Hepatocyte (in vitro differentiated cells): ENCODE measurements at places on chromosomes 16 and 17. TPM values are rescaled to one million over a fixed set of nuclear protein-coding genes. Genes with fewer than 3 reads are reported as not detected.
A peak's percentile ranks its signal among the peaks of the same experiment; 100 is the strongest.

FGF11 gene
- 1.4 and 2.7 TPM in 2 replicates for total RNA-seq

TEDC2 gene
- 6.2 and 7.6 TPM in 2 replicates for total RNA-seq

DNA sequence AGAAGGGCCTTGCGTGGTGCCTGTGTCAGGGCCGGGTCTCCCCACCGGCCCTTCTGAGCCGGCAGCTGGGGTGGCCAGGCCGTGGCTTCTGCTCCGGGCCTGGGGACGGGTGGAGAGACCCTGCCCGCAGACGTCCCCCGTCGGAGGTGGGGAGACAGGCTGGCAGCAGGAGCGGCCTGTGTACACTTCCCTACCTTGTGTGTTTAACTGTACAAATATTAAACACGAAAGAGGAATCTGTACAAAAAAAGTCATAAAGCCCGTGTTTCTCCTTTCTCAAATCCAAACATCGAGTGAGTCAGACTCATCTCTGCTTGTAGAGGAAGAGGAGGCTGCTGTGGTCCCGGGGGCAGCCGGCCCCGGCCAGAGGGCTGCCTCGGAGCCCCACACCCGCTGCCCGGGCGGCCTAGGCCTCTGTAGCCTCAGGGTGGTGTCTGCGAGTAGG is 2.0 kb downstream of the CACNA1H start:
- DNase-seq = no peak

DNA sequence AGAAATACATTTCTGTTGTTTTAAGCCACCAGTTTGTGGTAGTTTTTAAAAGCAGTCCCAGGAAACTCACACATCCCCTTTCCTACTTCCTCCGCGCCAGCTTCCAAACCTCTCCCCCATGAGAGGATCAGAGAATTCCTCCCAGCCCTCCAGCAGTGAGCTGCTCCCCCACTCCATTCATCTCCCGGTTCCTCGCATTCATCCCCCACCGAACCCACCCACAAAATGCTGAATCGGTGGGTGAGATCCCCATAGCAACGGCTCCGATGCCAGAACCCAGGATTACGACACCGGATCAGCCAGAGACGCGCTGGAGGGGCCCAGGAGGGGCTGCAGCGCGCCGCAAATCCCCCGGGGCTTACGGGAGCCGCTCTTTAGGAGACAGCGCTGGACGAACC is 251.4 kb upstream of the RPL38 start:
- peak; percentile 67 for DNase-seq

DNA sequence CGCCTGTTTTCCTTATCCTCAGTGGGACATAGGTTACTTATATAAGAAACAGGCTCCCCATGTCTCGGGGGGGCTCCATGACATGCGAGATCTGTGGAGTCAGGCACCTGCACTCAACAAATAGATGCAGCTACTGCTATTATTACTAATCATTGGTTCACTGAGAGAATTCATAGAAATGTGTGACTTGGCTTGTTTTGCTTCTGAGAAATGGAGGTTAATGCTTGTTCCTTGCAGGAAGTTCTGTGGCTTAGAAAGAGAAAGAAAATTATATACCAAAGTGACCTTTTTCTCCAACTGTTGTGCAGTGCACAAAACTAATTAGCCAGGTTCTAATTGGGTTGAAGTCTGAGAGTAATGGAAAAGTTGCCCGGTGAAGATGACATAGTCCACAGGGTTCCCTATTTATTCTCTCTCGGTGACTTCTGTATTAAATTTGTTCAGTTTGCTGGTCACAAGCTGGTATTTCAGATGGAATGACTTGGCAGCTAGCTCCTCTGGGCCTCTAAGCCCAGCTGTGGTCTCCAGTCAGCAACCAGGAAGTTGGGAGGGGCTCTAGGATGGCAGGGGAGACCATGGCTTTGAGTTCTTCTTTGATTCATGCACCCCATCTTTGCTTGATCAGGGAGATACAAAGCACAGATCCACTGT is 17.6 kb upstream of the MAF start:
- DNase-seq = no peak

DNA sequence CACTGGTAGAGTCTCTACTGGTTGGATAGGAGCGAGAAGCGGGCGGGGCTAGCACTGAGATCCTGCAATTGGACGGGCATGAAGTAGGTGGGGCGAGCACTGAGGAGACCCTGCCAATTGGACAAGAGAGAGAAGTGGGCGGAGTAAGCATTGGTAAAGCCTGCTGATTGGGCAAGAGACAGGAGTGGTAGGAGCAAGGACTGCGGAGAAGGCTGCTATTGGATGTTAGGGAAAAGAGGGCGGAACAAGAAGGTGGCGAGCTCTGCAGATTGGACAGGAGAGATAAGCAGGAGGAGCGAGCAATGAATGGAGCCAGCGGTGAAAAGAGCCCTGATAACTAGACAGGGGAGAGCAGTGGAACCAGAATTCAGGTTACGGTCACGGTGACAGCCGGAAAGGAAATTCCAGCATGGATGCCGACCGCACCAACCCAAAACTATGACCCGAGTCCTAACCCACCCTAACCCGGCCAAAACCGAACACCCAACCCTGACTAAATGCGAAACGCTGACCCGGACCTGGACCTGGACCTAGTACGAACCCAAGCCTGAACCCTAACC is 4.8 kb downstream of the SCGB1C2 start:
- no peak for DNase-seq

DNA sequence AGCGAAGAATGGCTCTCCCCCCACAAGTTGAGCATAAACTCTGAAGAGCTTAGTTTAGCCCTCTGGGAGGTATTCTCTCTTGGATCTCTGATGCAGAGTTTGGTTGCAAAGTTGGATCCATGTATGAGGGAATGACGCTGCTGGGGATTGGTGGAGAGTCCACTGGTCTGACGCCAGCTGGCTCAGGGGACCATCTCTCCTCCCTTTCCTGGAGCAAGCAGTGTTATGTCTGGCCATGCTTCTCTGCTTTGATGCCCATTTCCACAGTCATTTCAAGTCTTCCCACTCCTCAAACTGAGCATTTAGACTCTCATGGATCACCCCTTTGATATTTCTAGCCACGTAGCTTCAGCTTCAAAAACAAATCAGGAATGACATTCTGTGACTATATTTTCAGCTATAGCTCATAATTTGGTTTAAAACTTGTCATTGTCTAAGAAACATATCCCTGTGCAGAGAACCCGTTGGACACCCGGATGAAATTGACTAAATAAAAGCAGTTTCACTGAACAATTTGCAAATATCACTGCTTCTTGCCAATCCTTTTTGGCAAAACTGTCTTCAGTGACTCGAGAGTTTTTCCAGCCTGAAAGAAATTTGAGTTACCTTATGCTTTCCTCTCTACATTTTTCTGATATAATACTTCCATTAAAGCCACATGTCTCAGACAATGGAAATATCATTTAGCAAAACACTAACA is 193.4 kb upstream of the CDH11 start:
- no peak for DNase-seq

GRCh38 chr17:48457080-48457836 is 27.2 kb upstream of the SKAP1 start:
- DNase-seq = peak; percentile 82

GRCh38 chr16:26963109-26963508 is 103.6 kb upstream of the C16orf82 start:
- peak; percentile 12 for DNase-seq

PPP1R27 gene
- total RNA-seq = not detected in 2 replicates

DNA sequence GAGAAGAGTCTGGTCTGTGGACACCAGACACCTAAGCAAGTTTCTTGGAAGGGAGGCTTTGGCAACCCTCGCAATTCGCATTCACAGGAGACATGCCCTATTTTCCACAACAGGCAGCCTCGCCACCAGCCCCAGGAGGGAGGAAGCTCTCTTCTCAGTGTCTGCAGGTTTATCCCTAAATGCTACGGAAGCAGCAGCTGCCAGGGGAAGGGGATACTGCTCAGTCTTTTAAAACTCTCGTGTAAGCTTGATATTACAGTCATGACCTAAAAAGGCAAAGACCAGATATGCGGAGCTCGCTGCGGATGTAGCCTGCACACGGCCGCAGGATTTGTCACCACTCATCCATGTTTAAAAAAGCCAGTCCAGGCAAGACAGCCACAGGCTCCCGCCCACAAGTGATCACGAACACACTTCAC is 159.2 kb upstream of the RPH3AL start:
- DNase-seq = no peak

PLEKHH3 gene
- 16.9 and 20.5 TPM in 2 replicates for total RNA-seq

GRCh38 chr17:80331820-80332219 is 71.2 kb downstream of the RNF213 start:
- peak; percentile 17 for DNase-seq

TERB1 gene
- total RNA-seq = 0.07 TPM in 1 of 2 replicates, not detected in the other

TEX19 gene
- not detected in 2 replicates for total RNA-seq

- no peak for DNase-seq
Measured at GRCh38 chr16:35564148-35564547, 2104.7 kb downstream of the TP53TG3F start.

KRTAP4-1 gene
- total RNA-seq = not detected in 2 replicates

DNA sequence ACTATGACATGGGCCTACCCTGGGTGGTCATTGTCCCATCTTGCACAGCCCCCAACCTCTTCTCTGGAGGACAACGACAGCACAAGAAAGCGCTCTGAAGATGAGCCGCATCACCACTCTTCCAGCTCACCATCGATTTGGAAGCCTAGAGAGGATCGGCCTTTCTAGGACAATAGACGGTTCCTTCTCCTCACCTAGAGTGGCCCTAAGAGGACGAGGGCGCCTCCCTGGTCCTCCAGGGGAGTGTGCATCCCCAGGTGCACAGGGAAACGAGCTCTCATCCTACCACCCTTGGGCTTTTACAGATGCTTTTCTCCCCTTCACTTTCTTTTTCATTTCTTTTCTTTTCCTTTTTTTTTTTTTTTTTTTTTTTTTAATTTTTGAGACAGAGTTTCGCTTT is 20.3 kb upstream of the SLC52A1 start:
- no peak for DNase-seq

GRCh38 chr17:15512071-15512709 is 44.8 kb upstream of the CDRT4 start:
- no peak for DNase-seq

- no peak for DNase-seq
Measured at GRCh38 chr16:66435896-66436295, 8.8 kb downstream of the BEAN1 start.

DNA sequence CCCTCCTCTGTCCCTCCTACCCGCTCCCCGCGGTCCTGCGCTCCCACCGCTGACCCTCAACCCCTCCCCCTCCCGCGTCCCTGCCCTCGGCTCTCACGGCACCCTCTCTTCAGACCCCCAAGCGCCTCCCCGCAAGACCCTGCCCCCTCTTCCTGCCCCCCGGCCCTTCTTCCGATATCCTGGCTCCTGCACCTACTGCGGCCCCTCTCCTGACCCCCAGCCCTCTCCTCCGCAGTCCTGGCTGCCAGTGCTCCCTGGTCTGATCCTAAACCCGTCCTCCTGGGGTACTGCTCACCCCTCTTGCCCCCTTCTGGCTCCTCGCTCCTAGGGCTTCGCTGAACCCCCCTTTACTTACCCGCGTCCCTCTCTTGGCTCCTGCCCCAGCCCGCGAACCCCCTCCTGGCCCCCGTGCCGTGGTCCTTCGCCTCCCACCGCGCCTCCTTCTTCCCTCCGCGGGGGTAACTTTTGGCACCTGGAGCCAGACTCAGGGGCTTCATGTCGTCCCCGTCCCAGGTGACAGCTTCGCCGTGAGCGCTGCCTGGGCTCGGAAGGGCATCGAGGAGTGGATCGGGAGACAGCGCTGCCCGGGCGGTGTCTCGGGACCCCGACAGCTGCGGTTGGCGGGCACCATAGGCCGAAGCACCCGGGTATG is 839 bp downstream of the NKD1 start:
- DNase-seq = no peak

HGS gene
- total RNA-seq = 47.3 and 59.2 TPM in 2 replicates

PIK3R5 gene
- total RNA-seq = 0.12 and 2.6 TPM in 2 replicates
